Pulmonary artery endothelial cell (primary cell): ENCODE measurements at places on chromosomes 12 and 14. TPM values are rescaled to one million over a fixed set of nuclear protein-coding genes. Genes with fewer than 3 reads are reported as not detected.
A peak's percentile ranks its signal among the peaks of the same experiment; 100 is the strongest.

ACOT6 gene
- total RNA-seq, result not detected in 2 replicates

KCNMB4 gene
- total RNA-seq, result 3.8 and 8.7 TPM in 2 replicates

CLEC2D gene
- 0.42 and 0.79 TPM in 2 replicates for total RNA-seq

RNASE9 gene
- not detected in 2 replicates for total RNA-seq

ABCC9 gene
- under 0.01 TPM in 1 of 2 replicates, not detected in the other for total RNA-seq

MUCL1 gene
- not detected in 2 replicates for total RNA-seq

VRTN gene
- total RNA-seq, result not detected in 2 replicates

LRP1-AS gene
- total RNA-seq, result not detected in 2 replicates

KLRK1 gene
- total RNA-seq, result not detected in 2 replicates

PAPLN gene
- total RNA-seq, result 1.2 and 15.9 TPM in 2 replicates

GSC gene
- not detected in 2 replicates for total RNA-seq

KLHL33 gene
- under 0.01 and 0.04 TPM in 2 replicates for total RNA-seq

KRT75 gene
- total RNA-seq, result not detected in 2 replicates

RESF1 gene
- 69.0 and 106 TPM in 2 replicates for total RNA-seq

FOXN4 gene
- not detected in 2 replicates for total RNA-seq

KCNJ8 gene
- not detected in 2 replicates for total RNA-seq

HSPB8 gene
- total RNA-seq, result 2.9 and 8.7 TPM in 2 replicates

ZFHX2 gene
- total RNA-seq, result 0.26 and 0.49 TPM in 2 replicates

CRACR2A gene
- total RNA-seq, result 7.1 and 19.5 TPM in 2 replicates

GPX2 gene
- total RNA-seq, result not detected in 2 replicates

GRCh38 chr12:39070775-39071174 is 165.4 kb upstream of the CPNE8 start:
- no peak for DNase-seq

DNA sequence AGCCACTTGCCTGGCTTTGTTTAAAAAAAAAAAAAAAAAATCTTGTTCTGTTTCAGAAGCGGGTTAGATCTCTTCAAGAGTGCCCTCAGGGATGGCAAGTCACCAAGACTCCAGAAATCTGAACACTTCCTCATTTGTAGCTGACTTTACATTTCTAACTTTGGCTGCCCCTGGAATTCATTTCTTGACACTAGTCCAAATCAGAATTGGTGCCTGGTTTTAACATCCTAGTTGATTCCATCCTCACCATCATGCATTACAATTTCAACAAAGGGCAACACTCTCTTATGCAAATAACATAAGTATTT is 295.5 kb downstream of the RMST start:
- no peak for DNase-seq

DNA sequence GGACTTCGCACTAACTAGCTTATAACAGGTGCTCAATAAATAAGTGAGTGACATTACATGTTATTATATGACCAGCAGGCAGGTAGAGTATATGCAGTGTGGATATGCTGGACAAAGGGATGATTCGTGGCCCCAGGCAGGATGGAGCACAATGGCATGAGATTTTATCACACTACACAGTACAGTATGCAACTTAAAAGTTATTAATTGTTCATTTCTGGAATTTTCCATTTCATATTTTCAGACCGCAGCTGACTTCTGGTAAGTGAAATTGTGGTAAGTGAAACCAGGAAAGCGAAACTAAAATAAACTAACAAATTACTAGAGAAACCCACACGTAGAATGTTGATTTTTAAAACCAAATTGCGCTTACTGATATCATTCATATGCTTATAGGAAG is 3.3 kb downstream of the PARP11 start:
- DNase-seq, result no peak

DNA sequence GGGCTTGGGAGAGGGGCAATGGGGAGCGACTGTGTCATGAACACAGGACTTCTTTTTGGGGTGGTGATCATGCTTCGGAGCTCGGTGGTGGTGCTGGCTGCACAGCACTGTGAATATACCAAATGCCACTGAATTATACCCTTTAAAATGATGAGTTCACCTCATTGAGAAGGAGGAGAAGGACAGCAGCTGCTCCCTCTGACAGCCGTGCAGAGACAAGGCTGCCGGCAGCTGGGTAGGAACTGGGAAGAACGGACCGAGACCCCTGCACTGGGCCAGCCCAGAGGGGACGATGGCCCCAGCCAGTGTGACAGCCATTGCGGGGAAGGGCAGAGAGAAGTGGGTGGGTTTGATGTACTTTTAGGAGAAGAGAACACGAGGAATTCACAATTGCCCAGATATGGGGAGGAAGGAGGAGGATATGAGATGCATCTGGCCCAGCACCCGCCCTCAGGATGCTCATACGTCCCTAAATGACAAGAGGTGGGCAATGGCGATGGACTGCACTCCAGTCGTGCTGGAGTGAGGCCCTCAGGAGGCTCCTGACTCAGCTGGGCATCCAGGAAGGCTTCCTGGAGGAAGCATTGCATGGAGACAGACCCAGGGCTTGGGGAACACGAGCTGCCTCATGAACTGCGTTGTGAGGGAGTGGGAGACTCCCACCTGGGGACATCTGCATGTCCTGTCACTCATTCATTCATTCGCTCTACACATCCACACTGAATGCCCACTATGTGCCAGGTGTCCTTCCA is 64.3 kb upstream of the C14orf180 start:
- no peak for DNase-seq

GRCh38 chr12:116172224-116172849 is 105.2 kb downstream of the MED13L start:
- no peak for DNase-seq

DNA sequence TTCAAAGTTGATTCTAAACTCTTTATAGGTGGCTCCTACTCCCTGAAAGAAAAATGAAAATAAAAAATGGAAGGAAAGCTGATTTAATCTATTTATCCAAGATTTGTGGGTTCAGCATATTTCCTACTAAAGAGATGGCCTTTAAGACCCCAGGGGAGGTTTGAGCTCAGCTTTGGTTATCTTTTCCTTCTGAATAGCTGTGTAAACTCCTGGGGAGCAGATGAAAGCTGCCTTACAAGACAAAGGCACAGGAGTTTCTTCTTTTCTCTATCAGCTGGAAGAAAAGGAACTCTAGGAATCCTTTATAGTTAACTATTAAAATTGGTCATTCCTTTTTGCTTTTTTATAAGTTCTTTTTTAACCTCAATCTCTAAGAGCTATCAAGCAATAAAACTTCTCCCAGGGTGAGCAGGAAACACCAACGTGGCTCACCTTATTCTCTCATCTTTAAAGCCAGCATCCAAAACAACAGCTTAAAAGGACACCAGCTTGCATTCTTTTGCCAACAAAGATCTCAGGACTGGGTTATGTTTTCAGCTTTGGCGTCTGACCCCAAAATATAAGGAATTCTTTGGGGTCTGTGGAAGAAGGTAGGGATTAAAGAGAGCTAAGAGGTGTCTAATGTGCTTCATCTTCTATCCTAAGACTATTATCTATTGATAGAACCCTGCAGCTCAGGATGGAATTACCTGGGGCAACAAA is 371.7 kb upstream of the KITLG start:
- no peak for DNase-seq

- peak; percentile 64 for DNase-seq
These were observed 744 bp upstream of the MYL6 start for GRCh38 chr12:56157201-56158028.

DNA sequence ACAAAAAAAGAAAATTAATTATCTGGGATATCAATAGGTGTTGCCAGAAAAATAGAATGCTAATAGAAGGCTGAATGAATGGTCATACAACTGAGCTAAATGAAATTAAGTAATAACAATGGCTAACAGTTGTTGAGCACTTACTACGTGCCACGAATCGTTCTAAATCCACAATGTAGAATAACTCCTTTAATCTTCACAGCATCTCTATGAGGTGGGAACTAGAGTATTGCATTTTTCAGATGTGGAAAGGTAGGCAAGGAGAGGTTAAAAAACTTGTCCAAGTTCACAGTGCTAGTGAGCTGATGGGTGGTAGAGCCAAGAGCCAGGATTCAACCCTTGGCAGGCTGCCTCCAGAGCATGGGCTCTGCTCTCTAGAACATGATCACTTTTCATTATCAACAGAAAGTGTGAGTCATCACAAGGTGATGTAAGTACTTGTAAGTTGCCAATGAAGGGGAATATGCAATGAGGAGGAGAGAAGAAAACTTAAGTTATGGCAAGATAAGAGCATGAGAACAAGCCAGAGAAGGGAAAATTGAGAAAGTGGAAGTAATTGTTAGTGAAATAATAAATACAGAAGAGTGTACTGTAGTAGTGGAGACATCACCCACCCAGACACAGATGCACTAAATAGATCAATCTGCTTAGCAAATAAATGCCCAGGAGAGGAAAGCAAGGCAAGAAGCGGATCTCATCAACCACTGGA is 122.1 kb downstream of the PRKD1 start:
- DNase-seq, result peak; percentile 63

- no peak for DNase-seq
These were observed 79.4 kb upstream of the GZMB start for GRCh38 chr14:24713404-24713803.

DNA sequence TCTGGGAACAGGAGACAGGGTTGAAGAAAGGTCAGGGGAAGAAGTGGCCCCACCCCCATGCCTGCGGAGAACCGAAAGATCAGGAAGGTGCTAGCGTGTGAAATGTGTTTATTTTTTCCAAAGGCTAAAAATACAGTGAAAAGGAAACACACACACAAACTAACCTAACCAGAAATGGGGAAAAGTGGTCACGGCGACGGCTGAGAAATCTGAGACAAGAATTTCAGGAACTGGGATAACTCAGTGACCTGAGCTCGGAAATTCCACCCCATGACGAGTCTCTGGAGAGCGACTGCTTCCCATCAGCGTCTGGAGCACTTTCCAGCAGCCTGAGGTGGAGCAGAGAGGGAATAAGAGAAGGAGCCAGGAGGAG is 16.6 kb upstream of the RND1 start:
- DNase-seq, result peak; percentile 73

GRCh38 chr12:119780786-119781434 is 96.2 kb downstream of the CIT start:
- peak; percentile 10 for DNase-seq

GRCh38 chr12:62800707-62801400 is 134.1 kb downstream of the PPM1H start:
- no peak for DNase-seq

GRCh38 chr14:37375566-37375965 is 177.8 kb downstream of the MIPOL1 start:
- no peak for DNase-seq

DNA sequence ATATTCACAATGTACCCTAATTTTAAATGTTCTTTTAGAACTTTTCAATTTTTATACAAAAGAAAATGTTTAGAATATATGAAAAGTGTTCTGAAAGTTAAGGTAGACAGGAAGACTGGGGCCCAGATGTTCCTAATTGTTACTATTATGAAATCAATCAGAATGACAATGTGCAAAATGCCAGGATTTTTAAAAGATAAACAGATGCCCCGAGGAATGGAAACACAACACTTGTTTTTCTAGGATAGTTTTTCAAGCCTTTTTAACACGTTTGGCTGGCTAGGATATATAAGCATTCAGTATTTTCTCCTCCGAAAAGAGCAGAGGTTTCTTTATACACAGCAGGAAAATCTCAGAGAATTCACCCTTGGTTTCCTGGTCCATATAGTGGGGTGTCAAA is 106.8 kb downstream of the ESR2 start:
- DNase-seq, result no peak

- DNase-seq, result no peak
These were observed 545 bp upstream of the GALNT9 start for GRCh38 chr12:132329720-132330548.

DNA sequence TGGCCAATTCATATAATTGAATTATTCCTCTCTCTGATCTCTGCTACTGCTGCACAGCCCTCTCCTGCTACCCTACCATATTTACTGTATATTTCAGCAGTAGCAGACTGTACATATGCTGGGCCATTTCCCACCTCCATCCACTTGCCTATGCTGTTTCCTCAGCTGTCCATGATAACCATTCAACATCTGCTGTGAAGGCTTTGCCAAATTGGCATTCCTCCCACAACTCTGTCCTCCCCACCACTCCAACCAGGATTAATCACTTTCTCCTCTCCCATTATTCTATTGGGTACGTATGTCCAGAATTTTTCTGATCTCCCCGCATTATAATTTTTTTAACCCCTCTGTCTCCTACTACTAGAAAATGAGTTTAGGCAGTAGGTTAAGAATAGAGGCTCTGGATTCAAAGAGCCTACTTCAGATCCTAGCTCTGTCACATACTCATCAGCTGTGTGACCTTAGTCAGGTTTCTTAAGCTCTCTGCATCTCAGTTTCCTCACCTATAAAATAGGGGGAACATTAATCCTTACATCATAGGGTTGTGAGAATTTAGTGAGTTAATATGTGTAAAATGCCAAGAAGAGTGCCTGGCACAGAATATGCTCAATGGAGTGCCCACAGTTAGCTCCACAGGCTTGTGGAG is 123.3 kb downstream of the KICS2 start:
- peak; percentile 40 for DNase-seq

DNA sequence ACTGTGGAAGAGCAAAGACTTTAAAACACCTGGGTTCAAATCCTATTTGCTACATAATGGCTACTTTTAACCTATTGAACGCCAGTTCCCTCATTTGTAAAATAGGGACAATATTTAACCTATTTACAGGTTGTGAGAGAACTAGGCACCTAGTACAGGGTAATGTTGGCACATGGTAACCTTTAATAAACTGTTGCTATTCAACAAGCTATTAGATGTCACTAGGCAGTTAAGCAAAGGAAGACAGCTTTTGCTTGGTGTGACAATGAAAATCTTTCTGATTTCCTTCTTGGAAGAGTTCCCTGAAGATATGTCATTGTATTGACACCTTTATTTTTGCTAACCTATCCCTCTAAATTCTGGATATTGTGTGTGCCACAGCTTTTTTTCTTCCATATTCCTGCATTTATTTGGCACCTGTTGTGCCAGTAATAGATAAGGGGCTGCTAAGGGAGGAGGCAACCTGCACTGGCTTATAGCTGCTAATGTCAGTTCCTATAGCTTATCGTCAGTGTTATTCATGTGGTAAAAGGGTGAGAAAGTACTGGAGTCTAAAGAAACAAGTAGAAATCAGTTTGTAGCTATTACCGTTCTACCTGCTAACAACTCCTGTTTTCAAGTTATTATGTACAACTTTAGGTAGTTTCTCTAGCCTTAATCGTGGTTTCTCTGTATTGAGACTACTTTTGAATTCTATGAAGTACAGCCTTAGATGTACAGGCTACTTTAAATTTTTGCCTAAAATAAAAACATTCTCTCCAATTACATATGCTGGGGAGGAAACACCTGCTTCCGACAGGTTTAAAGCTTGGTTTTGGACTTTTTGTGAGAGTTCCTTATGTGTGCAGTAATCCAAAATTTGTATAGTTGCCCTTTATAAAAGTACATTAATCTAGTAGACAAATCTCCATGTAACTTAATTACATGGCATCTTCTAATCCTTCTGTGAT is 24.3 kb downstream of the HIF1A start:
- DNase-seq, result no peak

DNA sequence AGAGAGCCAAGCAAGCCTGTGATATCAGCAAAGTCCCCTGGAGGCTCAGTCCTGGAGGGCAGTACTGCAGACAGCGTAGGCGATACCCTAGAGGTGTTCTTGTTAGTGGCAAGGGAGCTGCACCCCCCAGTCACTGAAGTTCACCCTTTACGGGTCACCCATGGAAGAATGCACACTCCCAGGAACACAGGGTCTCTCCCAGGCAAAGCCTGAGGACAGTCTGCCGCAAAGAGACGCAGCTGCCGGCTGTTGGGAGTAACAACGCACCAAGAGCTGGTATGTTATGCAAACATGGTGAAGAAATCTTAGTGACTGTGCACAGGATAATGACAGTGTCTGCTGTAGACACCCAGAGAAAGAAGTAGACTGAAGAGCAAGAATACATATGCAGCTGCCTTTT is 43.5 kb upstream of the NOS1 start:
- no peak for DNase-seq

GRCh38 chr12:50923361-50924130 is 28.8 kb upstream of the HIGD1C start:
- DNase-seq, result no peak

- no peak for DNase-seq
These were observed 52.2 kb downstream of the PHETA1 start for GRCh38 chr12:111316671-111317070.
